Fibroblast of skin of right quadriceps (primary cell): ENCODE measurements at places on chromosomes 5 and 9.

DNA sequence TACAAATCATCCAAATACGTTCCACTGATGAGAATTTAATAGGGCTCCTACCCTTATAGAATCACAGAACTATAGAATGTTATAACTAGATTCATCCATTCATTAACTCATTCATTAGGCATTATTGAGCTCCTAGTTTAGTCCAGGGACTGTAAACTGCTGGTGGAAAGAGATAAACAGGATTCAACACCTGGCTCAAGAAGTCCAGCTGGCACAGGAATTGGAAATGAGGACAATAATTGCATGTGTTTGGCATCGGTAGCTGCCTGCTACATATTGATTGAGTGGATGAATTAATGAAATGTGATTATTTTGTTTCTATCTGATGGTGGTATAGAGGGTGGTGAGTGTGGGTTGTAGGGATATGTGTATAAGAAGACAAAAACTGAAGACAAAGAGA is 100.8 kb upstream of the TLE1 start:
- no peak for DNase-seq

GRCh38 chr9:7937761-7938491 is 138.3 kb upstream of the DMAC1 start:
- DNase-seq = peak; percentile 52

- no peak for DNase-seq
Measured at GRCh38 chr5:65034029-65034812, 265.5 kb downstream of the CWC27 start.

DNA sequence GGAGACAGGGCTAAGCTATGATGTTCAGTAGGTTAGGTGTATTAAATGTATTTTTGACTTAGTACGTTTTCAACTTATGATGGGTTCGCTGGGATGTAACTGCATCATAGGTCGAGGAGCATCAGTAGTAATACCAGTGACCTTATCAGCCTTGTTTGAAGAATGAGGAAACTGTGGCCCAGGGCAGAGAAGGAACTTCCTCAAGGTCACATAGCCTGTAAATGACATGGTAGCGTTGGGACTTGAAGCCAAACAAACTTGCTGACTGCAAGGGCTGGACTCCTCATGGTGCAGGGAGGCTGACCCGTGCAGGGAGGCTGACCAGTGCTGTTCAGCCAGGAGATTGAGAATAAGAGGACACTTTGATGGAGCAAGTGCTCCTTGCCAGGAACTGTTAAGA is 21.3 kb upstream of the PTPN3 start:
- DNase-seq = no peak

GRCh38 chr9:4515958-4516375 is 25.7 kb downstream of the SLC1A1 start:
- no peak for DNase-seq

- no peak for DNase-seq
Measured at GRCh38 chr5:102790748-102791147, 35.6 kb downstream of the PAM start.

DNA sequence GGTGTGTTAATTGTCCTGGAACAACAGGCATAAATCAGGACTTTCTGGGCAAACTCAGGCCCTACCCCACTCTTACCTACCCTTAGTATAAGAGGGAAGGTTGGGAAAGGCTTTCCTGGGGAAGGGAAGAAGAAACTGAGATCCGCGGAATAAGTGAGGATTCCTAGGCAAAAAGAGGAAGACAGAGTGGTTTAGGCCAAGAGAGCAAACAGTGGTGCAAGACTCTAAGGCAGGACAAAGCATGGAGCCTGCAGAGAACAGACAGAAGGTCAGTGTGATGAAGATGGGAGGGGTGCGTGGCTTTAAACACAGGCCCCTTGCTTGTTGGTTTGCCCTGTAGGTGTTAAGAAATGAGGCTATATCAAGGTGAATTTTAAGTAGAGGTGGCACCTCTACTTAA is 69.4 kb downstream of the TMC1 start:
- DNase-seq = no peak

DNA sequence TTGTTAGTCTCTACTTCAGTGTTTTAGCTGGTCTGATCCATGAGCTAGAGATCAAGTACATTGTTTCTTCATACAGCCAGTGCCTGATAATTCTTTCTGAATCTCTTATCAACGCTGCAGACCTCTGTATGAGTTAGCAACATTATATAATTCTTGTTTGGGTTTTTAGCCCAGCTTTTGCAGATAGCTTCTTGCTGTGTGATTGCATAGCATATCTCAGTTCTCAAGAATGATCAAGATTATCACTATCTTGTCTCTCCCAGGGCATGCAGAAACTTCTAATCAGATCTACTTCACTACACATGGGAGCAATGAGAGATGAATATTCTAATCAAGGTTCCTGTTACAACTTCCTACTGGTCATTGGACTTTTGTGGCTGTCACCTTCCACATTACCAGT is 158.3 kb downstream of the FAM174A start:
- DNase-seq = no peak

DNA sequence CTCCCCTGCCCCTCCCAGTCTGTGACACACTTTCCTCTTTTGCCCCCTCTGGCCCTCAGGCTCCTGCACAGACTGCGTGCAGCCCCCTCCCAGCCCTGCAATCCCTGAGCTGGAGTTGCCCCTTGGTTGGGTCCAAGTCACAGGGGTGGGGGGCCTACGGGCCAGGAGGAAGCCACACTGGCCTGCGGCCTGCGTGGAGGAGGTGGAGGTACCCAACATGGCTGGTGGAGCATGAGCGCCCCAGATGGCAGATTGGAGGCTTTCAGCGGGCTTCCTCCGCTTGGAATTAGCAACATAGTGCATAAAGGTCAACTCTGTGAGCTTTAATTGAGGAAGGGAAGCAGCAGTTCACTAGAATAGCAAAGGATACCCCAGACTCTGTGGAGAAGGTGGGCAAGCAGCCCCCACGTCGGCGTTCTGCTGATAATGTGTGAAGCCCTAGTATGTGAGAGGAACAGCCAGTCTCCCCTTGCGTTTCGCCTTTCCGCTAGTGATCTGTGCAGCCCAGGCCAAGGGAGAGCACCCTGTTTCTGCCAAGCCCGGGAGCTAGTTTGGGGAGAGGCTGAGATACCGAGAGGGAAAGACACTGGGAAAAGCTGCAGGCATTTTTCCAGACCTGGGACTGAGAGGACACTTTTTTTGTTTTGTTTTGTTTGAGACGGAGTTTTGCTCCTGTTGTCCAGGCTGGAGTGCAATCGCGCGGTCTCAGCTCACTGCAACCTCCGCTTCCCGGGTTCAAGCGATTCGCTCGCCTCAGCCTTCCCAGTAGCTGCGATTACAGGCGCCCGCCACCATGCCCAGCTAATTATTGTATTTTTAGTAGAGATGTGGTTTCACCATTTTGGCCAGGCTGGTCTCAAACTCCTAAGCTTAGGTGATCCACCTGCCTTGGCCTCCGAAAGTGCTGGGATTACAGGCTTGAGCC is 35.3 kb upstream of the MACIR start:
- DNase-seq = no peak

DNA sequence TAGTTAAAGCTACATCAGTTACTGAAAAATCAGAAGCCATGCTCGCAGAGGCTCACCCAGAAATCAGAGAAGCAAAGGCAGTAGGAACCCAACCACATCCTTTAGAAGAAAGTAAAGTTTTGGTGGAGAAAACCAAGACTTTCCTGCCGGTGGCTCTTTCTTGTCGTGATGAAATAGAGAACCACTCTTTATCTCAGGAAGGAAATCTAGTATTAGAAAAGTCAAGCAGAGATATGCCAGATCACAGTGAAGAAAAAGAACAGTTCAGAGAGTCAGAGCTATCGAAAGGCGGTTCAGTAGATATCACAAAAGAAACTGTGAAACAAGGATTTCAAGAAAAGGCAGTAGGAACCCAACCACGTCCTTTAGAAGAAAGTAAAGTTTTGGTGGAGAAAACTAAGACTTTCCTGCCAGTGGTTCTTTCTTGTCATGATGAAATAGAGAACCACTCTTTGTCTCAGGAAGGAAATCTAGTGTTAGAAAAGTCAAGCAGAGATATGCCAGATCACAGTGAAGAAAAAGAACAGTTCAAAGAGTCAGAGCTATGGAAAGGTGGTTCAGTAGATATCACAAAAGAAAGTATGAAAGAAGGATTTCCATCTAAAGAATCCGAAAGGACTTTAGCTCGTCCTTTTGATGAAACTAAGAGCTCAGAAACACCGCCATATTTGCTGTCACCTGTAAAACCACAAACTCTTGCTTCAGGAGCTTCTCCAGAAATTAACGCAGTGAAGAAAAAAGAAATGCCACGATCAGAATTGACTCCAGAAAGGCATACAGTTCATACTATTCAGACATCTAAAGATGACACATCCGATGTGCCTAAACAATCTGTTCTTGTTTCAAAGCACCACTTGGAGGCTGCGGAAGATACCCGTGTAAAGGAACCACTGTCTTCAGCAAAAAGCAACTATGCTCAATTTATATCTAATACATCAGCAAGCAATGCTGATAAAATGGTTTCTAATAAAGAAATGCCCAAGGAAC is 47.2 kb downstream of the CMYA5 start:
- no peak for DNase-seq

GRCh38 chr5:124570285-124571035 is 176.0 kb downstream of the ZNF608 start:
- DNase-seq = no peak

GRCh38 chr5:111066261-111066938 is 5.1 kb upstream of the TSLP start:
- DNase-seq = no peak

DNA sequence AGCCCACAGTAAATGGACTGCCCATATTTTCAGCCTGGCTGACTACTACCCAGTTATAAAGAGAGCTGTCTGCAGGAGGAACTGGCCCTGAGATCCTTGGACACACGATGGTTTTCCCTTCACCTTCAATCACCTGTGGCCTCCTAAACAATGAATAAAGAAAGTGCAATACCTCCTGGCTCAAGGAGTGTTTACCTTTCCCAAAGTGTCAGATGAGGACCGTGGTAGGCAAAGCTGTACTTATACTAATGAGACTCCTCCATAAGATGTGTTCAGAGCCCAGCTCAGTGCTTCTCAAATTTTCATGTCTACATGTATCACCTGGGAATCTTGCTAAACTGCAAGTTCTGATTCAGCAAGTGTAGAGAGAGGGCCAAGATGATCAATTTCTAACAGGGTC is 284.5 kb upstream of the VLDLR start:
- DNase-seq = no peak

DNA sequence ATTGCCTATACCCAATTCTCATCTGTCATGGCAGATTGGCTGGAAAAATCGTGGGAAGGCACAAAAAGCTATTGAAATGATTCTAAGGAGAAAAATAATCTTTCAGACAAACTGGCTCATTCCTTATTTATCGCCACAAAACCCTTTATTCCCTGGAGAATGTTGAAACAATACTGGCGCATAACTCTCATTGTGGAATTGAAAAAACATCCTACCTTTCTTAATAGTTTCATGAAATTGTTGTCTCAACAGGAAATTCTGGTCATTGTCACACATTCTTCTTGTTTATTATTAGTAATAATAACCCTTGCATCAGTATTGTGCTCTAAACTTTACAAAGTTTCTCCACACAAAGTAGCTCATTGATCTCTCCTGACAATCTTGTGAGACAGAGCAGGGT is 48.9 kb upstream of the COL15A1 start:
- DNase-seq = no peak

DNA sequence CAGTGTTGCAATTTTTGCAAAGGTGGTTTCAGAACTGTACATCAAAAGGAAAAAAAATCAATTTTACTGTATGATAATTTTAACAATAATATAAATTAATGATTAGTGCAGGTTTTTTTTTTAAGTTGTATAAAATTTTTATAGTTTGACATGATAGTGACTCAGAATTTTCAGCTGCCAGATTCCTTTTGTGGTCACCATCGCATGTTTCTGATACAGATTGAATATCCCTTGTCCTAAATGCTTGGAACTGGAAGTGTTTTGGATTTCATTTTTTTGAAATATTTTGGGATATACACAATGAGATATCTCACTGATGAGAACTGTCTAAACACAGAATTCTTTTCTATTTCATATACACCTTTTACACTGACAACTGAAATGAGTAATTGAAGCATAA is 361.3 kb downstream of the RAB3C start:
- DNase-seq = peak; percentile 41

GRCh38 chr5:10201223-10201868 is 48.3 kb downstream of the ATPSCKMT start:
- DNase-seq = no peak

- no peak for DNase-seq
Measured at GRCh38 chr9:33377089-33377715, 25.2 kb downstream of the AQP7 start.

GRCh38 chr5:80654054-80654390 is 430 bp upstream of the MSH3 start:
- DNase-seq = no peak

GRCh38 chr5:170355601-170356098 is 33.5 kb downstream of the KCNMB1 start:
- DNase-seq = no peak

- no peak for DNase-seq
Measured at GRCh38 chr9:14135421-14135820, 178.5 kb downstream of the NFIB start.

GRCh38 chr5:132365213-132365612 is 4.3 kb upstream of the SLC22A5 start:
- peak; percentile 57 for DNase-seq

DNA sequence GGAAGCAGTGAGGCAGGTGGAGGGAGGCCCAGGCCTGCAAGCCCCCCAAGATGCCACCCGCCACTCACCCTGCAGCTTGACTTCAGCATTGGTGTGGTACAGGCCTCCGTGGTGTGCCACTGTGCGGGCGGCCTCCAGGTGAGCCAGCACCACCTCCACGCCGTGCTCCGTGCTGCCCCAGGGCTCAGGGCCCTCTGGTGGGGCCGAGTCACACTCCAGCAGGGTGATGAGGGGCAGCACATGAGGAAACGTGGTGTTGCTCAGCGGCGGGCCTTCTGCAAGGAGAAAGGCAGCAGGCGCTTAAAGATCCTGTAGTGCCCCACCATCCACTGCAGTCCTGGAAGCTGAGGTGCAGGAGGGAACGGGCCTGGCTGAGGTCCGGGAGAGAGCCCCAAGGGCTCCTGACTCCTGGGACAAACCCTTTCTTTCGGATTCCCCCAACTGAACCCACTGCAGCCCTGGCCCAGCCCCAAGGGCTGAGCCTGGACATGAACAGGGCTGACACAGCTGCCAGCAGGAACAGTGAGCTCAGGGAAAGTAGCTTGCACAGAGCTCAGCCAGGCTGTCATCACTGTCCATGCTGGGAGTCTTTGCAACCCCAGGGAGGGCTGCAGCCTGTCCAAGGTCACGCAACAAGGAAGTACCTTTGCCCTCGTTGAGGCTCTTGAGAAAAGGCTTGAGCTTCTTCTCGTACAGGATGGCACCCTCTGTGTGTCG is 4.7 kb upstream of the TOR2A start:
- DNase-seq = no peak

DNA sequence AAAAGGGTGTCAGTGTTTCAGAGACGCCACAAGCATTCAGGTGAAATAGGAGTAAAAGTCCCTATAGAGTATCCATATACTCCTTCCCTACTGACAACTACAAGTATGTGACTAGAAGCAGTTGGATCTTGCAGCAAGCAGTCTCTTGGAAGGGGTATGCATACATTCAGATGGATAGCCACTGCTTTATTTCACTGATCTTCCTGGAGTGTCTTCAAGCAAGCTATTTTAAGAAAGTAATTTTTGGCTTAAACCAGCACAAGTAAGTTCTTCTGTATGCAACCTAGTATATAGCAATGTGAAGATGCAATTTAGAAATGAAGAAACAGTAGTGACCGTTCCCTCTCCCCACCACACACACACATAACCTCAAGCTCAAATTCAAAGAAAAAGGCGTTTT is 446.8 kb upstream of the CDH18 start:
- no peak for DNase-seq
